Activated naive CD8-positive, alpha-beta T cell treated with anti-CD3 and anti-CD28 coated beads, Interleukin-2, amount 10 ng/mL, durations not matched to agents 7 days and 5 days (primary cell): ENCODE measurements at places on chromosomes 13 and 19.
A peak's percentile ranks its signal among the peaks of the same experiment; 100 is the strongest.

- no peaks in the 10 kb centered on the region for H3K27me3 ChIP-seq
- no peak for DNase-seq
- no peak overlapping the region for H3K27ac ChIP-seq
- H3K4me1 ChIP-seq: peaks cover 6% of the 10 kb centered on the region
These were observed 4.0 kb upstream of the ZNF8 start for GRCh38 chr19:58274771-58275201.

GRCh38 chr13:28540612-28541011, 45.7 kb upstream of the FLT1 start:
- H3K4me1 ChIP-seq: no peaks in the 10 kb centered on the region
- H3K27me3 ChIP-seq: peaks cover 20% of the 10 kb centered on the region
- no peaks in the 10 kb centered on the region for H3K36me3 ChIP-seq
- no peak overlapping the region for H3K27ac ChIP-seq
- no peak for DNase-seq

DNA sequence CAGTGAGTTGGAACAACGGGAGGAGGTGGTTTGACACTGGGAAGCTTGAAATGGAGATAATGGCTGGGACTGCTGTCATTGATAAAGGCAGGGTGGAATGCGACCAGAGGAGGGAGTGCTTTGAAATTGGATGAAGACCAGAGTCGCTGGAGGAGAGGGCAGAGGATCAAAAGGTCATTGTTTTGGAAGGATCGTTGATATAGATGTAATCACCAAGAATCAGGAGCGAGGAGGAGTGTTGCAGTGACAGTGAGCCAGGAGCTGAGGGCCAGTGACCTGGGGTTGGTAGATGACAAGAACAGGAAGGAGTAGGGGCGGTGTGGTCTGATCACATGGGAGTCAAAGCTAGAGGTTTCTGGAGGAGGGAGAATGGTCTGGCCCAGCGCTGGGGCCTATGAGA, 25.3 kb downstream of the TM9SF2 start:
- no peaks in the 10 kb centered on the region for H3K27me3 ChIP-seq
- DNase-seq: no peak
- peaks cover 30% of the 10 kb centered on the region for H3K4me1 ChIP-seq
- peak overlapping the region; percentile 28 for H3K27ac ChIP-seq
- no peak overlapping the region for H3K4me3 ChIP-seq

- H3K36me3 ChIP-seq: no peaks in the 10 kb centered on the region
- no peak for DNase-seq
- H3K27me3 ChIP-seq: peaks cover 44% of the 10 kb centered on the region
- H3K27ac ChIP-seq: no peak overlapping the region
These were observed 28.2 kb downstream of the LAIR2 start for GRCh38 chr19:54530866-54531265.

- H3K36me3 ChIP-seq: peaks cover 27% of the 10 kb centered on the region
- no peak overlapping the region for H3K4me3 ChIP-seq
- H3K4me1 ChIP-seq: peaks cover 22% of the 10 kb centered on the region
- peak overlapping the region; percentile 31 for H3K27ac ChIP-seq
- DNase-seq: no peak
- H3K27me3 ChIP-seq: no peaks in the 10 kb centered on the region
These were observed 9.4 kb downstream of the SAMD4B start for GRCh38 chr19:39351537-39352064.

GRCh38 chr19:49430678-49431329, 5.6 kb downstream of the GFY start:
- peaks cover 90% of the 10 kb centered on the region for H3K27me3 ChIP-seq
- H3K4me3 ChIP-seq: no peak overlapping the region
- no peak for DNase-seq
- H3K36me3 ChIP-seq: no peaks in the 10 kb centered on the region

DNA sequence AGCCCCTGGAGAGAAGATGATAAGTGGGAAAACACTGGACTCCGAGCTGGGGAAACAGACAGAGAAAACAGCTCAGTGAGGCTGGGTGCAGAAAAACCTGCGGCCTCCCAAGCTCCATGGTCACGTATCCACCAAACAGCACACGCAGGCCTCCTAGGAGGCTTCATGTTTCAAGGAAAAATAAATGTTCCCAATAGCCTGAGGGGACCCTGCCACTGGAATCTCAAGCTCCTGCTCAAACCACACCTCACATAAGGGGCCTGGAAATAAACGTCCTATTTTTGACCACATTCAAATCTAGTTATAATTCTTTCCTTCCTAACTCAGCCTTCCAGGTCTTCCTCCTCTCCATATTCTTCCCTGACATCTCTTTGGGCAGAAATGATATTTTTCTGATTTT, 225.7 kb downstream of the ABCC4 start:
- H3K36me3 ChIP-seq: peaks cover 20% of the 10 kb centered on the region
- no peak for DNase-seq
- H3K27me3 ChIP-seq: no peaks in the 10 kb centered on the region
- H3K27ac ChIP-seq: no peak overlapping the region
- no peaks in the 10 kb centered on the region for H3K4me1 ChIP-seq
- H3K4me3 ChIP-seq: no peak overlapping the region

- no peak overlapping the region for H3K27ac ChIP-seq
- no peak overlapping the region for H3K4me3 ChIP-seq
- no peak for DNase-seq
- no peaks in the 10 kb centered on the region for H3K4me1 ChIP-seq
- H3K36me3 ChIP-seq: no peaks in the 10 kb centered on the region
These were observed 156.4 kb downstream of the COL4A1 start for GRCh38 chr13:110150384-110151101.

- peaks cover 11% of the 10 kb centered on the region for H3K27me3 ChIP-seq
- no peaks in the 10 kb centered on the region for H3K4me1 ChIP-seq
- no peak overlapping the region for H3K4me3 ChIP-seq
- no peak for DNase-seq
- no peak overlapping the region for H3K27ac ChIP-seq
- H3K36me3 ChIP-seq: no peaks in the 10 kb centered on the region
These were observed 190.0 kb upstream of the MIR17HG start for GRCh38 chr13:91157273-91158016.

DNA sequence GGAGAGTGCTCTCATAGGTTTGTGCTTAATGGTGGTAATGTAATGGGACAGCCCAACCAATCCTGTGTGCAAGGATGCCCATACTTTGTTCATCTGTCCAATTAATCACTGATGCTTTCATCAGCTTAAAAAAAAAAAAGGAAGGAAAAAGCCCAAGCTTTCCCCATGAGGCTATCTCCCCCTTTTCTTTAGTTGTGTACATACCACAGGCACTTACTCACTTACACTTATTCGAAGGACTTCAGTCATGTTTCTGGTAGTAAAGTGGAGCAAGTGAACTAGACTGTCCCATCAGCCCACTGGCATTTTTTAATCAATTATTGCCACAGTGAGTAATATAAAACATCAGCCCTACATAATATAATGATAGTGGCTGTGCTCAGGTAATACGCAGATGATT, 183.5 kb upstream of the UFM1 start:
- H3K36me3 ChIP-seq: no peaks in the 10 kb centered on the region
- no peaks in the 10 kb centered on the region for H3K27me3 ChIP-seq
- no peak overlapping the region for H3K27ac ChIP-seq
- no peak overlapping the region for H3K4me3 ChIP-seq
- H3K4me1 ChIP-seq: peaks cover 4% of the 10 kb centered on the region

- H3K27ac ChIP-seq: no peak overlapping the region
- H3K4me1 ChIP-seq: no peaks in the 10 kb centered on the region
- DNase-seq: no peak
- H3K36me3 ChIP-seq: no peaks in the 10 kb centered on the region
- H3K27me3 ChIP-seq: peaks cover 53% of the 10 kb centered on the region
These were observed 4.0 kb downstream of the SMAD9 start for GRCh38 chr13:36915896-36916640.

DNA sequence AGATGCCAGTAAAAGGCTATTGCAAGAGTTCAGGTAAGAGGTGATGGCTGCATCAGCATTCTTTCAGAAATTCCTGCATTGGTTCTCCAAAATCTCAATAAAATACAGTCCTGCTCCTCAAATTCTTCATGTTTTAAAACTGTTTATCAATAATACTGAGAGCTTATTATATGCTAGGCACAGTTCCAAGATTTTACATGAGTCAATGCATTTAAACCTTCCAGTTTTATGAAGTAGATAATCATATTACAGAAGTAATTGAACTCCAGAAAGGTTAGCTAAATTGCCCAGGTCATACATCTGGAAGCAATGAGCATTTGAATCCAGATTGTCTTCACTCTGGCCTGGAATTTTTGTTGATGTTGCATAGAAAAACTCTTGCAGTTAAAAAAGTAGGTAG, 282.9 kb upstream of the SLITRK6 start:
- DNase-seq: no peak
- H3K27me3 ChIP-seq: no peaks in the 10 kb centered on the region
- H3K4me1 ChIP-seq: no peaks in the 10 kb centered on the region
- H3K36me3 ChIP-seq: no peaks in the 10 kb centered on the region

- no peaks in the 10 kb centered on the region for H3K4me1 ChIP-seq
- H3K27ac ChIP-seq: no peak overlapping the region
- no peak for DNase-seq
These were observed 27.3 kb upstream of the LDLR start for GRCh38 chr19:11061952-11062351.

GRCh38 chr13:109749365-109749764, 37.0 kb downstream of the IRS2 start:
- no peaks in the 10 kb centered on the region for H3K36me3 ChIP-seq
- no peak overlapping the region for H3K27ac ChIP-seq
- H3K27me3 ChIP-seq: peaks cover 10% of the 10 kb centered on the region
- H3K4me3 ChIP-seq: no peak overlapping the region
- DNase-seq: no peak

- H3K27me3 ChIP-seq: peaks cover 41% of the 10 kb centered on the region
- peaks cover 4% of the 10 kb centered on the region for H3K36me3 ChIP-seq
- peaks cover 4% of the 10 kb centered on the region for H3K4me1 ChIP-seq
- DNase-seq: no peak
These were observed 774 bp downstream of the SLC7A10 start for GRCh38 chr19:33224694-33225457.

- no peaks in the 10 kb centered on the region for H3K27me3 ChIP-seq
- no peak for DNase-seq
- no peak overlapping the region for H3K27ac ChIP-seq
- H3K36me3 ChIP-seq: peaks cover 27% of the 10 kb centered on the region
- H3K4me3 ChIP-seq: no peak overlapping the region
These were observed 8.2 kb downstream of the ETFB start for GRCh38 chr19:51357952-51358351.

DNA sequence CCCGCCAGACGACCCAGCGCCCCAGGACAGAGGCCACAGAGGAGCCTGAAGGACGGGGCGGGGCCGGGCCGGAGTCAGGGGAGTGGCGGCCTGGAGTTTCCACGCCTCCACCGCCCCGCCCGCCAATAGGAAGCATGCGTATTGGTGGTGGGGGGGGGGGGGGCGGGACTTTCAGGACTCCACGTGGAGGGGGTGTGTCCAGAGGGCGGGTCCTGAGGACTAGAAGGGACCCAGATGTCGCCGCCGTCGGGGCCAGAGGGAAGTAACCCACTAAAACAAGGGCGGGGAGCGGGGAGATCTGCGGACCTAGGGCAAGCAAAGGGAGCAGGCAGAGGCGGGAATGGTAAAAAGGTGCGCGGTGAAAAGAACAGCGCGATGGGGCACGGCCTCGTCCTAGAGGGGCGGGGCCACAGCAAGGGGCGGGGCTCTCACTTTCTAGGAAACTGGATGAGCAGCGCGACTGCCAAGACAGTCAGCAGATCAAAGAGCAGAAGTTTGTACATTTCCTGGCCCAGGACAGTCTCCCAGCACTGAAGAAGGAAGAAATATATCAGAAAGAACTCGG, 2.8 kb upstream of the LENG1 start:
- H3K27ac ChIP-seq: peak overlapping the region; percentile 83
- H3K36me3 ChIP-seq: peaks cover 4% of the 10 kb centered on the region
- peak; percentile 87 for DNase-seq
- peaks cover 33% of the 10 kb centered on the region for H3K4me1 ChIP-seq
- H3K27me3 ChIP-seq: no peaks in the 10 kb centered on the region
- H3K4me3 ChIP-seq: peak overlapping the region; percentile 92

DNA sequence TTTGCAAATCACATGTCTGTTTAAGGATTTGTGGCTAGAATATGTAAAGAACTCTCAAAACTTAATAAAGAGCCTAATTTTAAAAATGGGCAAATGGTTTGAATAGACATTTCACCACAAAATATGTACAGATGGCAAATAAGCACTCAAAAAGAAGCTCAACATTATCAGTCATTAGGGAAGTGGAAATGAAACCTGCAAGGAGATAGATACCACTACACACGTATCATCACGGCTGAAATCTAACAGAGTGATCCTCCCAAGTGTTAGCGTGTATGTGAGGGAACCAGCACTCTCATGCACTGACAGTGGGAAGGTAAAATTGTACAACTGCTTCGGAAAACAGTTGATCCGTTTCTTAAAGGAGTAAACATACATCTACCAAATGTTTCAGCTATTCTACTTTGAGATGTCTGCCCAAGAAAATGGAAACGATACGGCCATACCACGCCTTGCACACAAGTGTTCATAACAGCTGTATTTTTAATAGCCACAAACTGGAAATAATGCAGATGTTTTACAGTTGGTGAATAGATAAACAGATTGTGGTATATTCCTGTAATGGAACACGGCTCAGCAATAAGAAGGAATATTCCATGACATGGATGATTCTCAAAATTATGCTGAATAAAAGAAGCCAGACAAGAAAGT, 14.5 kb downstream of the ARHGEF7 start:
- no peak overlapping the region for H3K27ac ChIP-seq
- H3K4me3 ChIP-seq: no peak overlapping the region
- no peaks in the 10 kb centered on the region for H3K36me3 ChIP-seq
- H3K27me3 ChIP-seq: peaks cover 26% of the 10 kb centered on the region
- no peaks in the 10 kb centered on the region for H3K4me1 ChIP-seq

DNA sequence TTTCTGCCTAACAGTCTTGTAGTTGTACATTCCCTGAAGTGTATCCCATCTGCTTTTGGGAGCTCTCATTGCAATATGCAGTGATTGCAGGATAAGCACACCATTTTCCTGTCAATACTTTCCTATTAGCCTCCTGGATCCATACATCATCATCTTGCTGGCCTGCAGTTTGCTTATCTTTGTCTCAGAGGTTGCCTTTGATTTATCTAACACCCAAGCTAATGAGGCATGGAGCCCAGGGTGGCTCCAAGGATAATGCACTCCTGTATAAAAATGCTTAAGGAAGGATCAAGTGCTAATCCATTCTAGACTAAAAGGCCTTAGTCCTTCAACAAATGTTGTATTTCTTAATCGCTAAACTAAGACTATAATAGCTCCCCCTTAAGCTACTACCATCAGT, 161.6 kb upstream of the OBI1 start:
- no peak overlapping the region for H3K27ac ChIP-seq
- H3K4me3 ChIP-seq: no peak overlapping the region

DNA sequence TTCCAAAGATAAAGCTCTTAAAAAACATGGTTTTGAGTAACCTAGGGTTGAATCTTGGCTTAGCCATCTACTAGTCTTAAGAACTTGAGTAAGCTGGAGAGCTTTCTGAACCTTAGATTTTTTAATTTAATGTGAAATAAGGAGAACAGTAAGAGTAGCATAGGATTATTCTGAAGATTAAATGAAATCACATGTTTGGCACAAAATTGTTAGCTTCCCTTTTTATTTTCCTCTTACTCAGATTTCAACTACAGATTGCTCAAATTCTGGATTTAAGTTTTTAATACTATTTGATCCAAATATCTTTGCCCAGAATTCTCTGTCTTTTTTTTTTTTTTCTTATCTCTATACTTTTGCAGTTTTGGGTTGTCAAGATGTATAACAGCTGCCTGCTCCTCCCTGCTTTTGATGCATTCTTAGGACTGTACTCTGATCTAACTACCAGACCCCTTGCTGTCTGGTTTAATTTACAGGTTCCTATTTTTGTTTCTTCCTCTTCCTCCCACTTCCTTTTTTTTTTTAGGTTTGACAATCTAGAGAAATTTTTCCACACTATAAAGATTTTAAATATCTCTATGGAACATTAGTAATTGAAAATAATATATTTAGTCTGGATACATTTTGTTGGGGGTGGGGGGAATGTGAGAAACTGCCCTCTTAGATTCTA, 12.3 kb downstream of the POMP start:
- no peak for DNase-seq
- H3K27me3 ChIP-seq: no peaks in the 10 kb centered on the region
- H3K27ac ChIP-seq: no peak overlapping the region
- H3K36me3 ChIP-seq: peaks cover 46% of the 10 kb centered on the region
